ENCODE measurements at places on chromosomes 7 and 10. TPM values are rescaled to one million over a fixed set of nuclear protein-coding genes. Genes with fewer than 3 reads are reported as not detected.

The SAP25 gene
- not detected for total RNA-seq

The PLEKHS1 gene
- total RNA-seq: not detected

The ZNF467 gene
- total RNA-seq: 2.3 TPM

The CAV1 gene
- 296 TPM for total RNA-seq

DNA sequence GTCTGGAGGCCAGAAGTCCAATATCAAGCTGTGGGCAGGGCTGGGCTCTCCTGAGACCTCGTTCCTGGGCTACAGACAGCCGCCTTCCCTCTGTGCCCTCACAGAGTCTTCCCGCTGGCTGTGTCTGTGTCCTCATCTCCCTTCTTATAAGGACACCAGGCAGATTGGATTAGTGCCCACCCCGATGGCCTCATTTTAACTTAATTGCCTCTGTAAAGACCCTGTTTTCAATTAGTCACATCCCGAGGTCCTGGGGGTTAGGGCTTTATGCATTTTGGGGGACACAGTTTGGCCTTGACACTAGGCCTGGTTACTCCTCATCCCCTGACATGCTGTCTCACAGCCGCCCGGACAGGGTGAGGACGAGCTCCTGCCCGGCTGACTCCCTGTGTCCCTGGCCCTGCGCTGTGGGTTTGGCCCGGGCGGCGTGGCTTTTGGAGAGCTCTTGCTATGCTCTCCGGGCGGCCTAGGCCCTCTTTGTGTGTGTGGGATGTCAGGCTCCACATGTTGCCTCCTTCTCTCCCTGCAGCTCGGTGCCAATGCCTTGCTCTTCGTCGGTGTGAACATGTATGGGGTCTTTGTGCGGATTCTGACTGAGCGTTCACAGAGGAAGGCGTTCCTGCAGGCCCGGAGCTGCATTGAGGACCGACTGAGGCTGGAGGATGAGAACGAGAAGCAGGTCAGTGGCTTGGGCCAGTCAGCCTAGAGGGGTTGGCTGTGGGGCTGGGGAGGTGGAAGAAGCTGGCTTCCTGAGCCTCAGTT, 18.2 kb downstream of the ADCY1 start:
- DNase-seq: no peak

GRCh38 chr10:36148207-36148606, 506.1 kb upstream of the FZD8 start:
- no peak for DNase-seq

GRCh38 chr7:70410134-70410750, 721.7 kb upstream of the GALNT17 start:
- no peak for DNase-seq

DNA sequence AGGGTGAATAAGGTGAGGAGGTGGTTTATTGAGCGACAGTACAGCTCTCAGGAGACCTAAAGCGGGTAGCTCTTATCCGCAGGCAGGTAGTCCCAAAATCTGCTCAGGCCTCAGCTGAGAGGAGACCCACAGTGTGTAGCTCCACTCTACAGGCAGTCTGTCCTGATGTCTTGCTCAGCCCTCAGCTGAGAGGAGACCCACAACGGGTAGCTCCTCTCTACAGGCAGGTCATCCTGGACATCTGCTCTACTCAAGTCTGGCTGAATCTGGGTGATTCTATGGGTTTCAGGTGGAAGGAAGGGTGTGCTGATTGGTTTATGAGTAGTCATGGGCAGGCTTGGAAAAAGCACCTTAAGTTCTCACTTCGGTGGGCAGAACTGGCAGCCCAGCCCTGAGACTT, 55.6 kb upstream of the ABCB5 start:
- DNase-seq: no peak

DNA sequence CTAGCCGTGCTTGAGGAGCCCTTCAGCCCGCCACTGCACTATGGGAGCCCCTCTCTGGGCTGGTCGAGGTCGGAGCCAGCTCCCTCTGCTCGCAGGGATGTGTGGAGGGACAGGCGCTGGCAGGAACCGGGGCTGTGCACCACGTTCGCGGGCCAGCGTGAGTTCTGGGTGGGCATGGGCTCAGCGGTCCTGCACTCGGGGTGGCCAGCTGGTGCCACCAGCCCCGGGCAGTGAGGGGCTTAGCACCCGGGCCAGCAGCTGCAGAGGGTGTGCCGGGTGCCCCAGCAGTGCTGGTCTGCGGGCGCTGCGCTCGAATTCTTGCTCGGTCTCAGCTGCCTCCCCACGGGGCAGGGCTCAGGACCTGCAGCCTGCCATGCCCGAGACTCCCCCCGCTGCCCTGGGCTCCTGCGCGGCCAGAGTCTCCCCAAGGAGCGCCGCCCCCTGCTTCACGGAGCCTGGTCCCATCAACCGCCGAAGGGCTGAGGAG, 90.8 kb upstream of the NRG3 start:
- peak; percentile 91 for DNase-seq

DNA sequence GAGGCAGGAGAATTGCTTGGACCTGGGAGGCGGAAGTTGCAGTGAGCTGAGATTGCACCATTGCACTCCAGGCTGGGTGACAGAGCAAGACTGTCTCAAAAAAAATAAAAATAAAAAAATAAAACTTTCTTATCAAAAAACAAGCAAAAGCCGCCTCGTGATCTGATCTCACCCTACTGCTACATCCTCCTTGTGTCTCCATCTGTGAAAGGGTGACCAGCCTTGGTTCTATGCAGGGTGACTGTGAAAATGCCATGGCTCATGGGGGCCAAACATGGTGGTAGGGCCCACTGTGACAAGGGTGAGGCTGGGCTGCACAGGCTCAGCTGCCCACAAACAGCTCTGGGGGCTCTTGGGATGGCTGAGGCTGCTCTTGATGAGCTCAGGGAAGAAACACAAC, 968 bp upstream of the OPN4 start:
- DNase-seq: peak; percentile 4

- no peak for DNase-seq
Observed at GRCh38 chr7:23938937-23939552, 229.0 kb downstream of the STK31 start.

GRCh38 chr10:98676895-98677294, 230.2 kb upstream of the HPS1 start:
- no peak for DNase-seq

DNA sequence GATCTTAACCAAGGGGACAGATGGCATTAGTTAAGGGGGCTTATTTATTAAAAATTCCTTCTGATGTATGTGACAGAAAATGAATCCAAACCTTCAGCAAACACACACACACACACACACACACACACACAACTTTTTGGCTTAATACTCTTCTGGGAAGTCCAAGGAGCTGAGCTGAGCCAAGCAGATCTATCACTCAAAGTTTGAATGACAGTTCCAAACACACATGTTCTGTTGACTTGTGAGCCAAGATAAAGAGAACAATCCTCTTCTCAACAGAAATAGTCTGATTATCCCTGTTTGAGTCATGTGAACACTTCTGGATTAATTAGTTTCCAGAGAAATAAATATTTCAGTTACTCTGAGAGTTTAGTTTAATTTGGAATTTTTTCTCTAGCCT, 31.5 kb downstream of the KBTBD2 start:
- no peak for DNase-seq

DNA sequence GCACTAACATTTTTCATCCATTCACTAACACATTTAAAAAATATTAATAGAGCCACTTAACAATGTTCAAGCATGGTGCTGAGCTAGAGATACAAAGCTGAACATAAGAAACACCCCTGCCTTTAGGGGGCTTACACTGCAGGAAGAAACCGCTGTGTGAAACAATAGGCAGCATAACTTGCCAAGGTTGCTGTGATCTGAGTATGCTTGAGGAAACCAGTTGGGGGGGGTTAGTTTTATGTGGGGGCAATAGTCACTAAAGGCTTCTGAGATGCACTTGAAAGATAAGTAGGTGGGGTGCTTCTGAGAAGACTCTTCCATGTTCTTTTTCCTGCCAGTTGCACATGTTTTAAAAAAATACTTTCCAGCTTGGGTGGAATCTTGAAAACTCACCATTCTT, 2.8 kb downstream of the RBM17 start:
- DNase-seq: no peak

- DNase-seq: no peak
Observed at GRCh38 chr10:52855546-52856325, 83.2 kb upstream of the MBL2 start.

GRCh38 chr7:147022056-147022455, 905.5 kb downstream of the CNTNAP2 start:
- no peak for DNase-seq

DNA sequence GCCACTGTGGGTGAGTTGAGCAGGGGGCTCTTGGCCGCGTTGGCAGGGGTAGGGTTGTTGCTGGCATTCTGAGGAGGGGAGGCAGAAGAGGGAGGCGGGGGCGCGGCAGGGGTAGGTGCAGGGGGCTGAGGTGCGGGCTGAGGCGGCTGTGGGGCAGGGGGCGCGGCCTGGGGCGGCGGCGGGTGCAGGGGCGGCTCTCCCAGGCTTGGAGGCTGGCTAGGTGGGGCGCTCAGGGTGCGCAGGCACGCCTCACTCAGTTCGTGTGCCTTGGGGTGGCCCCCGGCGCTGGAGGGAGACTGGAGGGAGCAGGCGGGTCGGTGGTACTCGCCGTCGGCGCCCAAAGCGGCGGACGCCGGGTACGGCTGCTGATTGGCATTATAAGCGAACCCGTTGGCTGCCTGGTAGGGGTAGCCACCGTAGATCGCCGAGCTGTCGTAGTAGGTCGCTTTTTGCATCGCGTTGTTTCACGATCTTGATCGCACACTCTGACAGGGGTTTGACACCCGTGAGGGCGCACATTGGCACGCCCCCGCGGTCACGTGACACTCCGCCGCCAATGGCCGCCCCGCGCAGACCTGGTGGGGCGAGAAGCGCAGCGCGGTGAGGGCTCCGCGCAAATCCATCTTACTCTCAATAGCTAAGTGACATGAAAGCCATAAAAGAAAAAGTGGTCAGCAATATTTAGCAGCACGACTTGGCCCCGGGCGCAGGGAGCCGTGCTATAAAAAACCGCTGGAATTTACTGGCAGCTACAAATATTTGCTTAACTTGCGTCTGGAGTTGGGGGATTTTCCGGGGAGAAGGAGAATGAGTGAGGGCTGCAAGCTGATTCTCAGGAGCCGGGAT, 7.9 kb upstream of the HOXA2 start:
- DNase-seq: no peak

- DNase-seq: no peak
Observed at GRCh38 chr7:155170331-155170730, 100.2 kb downstream of the HTR5A start.

- DNase-seq: no peak
Observed at GRCh38 chr10:86795353-86795752, 38.9 kb downstream of the BMPR1A start.

- no peak for DNase-seq
Observed at GRCh38 chr7:76202666-76203030, 952 bp downstream of the SRRM3 start.

DNA sequence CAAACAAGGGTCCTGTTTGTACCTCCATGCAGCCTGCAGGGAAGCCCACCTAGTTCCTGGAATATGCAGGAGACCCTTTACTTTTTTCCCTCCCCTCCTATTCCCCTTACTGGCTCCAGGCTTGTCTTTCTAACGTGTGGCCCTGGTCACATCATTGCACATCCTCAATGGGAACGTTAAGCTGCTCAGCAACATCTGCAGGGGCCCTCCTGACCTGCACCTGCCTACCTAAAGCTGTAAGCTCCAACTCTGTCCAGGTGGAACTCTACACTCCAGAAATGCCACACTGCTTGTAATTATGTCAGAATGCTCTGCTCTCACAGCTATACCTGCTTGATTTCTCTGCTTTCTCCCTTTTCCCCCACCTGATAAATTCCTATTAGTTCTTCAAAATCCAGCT, 72.1 kb downstream of the ARMC3 start:
- DNase-seq: no peak

GRCh38 chr10:133084491-133084890, 3.2 kb upstream of the ADGRA1 start:
- DNase-seq: no peak

- no peak for DNase-seq
Observed at GRCh38 chr7:150787321-150788281, 12.6 kb downstream of the TMEM176B start.

- no peak for DNase-seq
Observed at GRCh38 chr10:60767424-60767823, 10.9 kb upstream of the CDK1 start.

GRCh38 chr7:98295467-98296192, 14.1 kb downstream of the BRI3 start:
- DNase-seq: no peak

DNA sequence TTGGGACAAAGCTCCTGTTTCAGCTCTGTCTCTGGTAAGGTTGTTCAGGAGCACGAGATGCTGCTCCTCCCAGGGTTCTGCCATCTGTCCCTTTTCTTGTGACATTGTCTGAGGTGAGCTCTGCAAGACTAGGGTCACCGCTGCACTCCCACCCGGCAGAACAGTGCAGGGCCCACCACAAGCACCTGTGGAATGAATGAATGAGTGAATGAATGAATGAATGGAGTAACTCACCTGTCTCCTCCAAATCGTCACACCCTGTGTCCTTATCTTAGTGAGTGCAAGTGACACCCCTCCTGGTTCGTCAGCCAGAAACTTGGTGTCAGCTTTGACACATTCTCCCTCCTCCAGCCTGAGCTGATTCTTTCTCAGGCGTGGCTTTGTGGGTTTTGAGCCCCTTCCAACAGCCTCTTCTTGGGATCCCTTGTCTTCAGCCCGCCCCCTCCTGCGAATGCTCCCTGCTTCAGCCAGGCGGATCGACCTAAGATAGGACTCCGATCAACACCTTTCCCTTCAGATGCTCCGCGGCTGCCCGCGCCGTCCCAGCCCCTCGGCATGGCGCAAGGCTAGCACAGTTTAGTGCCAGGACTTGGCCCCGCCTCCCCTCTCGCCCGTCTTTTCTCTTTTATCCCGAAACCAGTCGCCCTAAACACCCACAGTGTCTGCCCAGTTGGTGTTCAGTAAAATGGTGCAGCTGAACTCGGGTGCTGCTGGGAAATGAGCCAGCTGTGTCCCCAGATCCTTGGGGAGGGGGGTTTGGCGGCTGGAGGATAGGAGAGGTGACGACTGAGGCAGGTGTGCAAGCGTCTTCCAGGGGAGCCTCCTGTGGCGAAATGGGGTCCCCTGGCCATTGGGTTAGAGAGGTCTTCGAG, 89.3 kb downstream of the BEND7 start:
- no peak for DNase-seq

GRCh38 chr7:39365751-39366295, 200.4 kb upstream of the YAE1 start:
- no peak for DNase-seq

DNA sequence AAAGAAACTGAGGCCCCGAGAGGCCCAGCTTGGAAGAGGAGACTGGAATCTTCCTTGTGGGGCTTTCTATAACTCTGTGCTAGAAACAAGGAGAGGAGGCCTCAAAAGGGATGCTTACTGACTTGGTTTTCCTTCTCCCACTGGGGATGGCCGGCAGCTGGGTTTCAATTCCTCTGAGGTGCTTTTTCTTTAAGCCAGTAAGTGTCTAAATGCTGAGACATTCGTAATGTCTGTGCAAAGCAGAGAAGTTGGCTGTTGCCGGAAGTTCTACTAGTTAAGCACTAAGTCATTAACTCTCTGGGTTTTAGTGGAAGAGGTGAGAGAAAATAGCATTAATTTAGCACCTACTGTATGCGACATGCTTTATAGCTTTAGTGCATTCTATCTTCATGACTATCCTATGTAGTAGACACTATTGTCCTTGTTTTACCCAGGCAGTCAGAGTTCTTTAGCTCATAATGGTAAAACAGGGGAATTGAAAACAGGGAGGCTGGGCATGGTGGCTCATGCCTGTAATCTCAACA, 135.2 kb downstream of the RGS10 start:
- no peak for DNase-seq

- no peak for DNase-seq
Observed at GRCh38 chr10:6178581-6178980, 24.2 kb upstream of the PFKFB3 start.

Data from chondrocyte (in vitro differentiated cells).